ENCODE measurements at places on chromosomes 3 and 15.

DNA sequence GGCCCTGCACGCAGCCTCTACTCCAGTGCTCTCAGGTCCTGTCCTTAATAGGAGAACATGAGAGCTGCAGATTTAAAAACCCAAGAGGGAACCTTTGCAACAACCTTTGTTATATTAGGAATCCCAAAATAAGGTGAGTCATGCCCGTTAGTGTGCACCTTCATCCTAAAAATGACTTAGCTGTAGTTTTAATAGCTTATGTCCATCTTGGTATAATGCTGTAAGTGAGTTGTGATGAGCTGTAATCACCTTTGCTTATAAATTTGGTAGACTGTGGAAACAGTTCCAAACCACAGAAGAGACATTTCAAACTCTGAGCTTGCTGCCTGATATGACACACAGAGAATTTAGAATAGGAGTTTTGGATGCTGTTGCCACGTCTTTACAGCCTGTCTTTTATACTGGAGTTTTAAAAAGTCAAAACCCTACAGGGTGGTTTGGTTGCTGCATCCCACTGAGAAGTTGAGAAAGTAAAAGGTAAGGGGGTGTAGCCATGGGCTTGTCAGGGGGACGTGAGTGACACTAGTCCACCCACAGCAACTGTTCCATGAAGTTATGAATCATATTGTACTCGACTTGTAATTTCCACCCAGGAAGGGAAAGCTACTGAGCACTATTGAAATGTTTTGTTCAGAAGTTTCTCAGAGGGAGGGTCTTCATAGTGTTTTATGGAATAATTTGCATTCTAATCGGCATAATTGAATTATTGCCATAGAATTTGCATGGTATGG, 27.4 kb upstream of the CD47 start:
- no peak for DNase-seq

DNA sequence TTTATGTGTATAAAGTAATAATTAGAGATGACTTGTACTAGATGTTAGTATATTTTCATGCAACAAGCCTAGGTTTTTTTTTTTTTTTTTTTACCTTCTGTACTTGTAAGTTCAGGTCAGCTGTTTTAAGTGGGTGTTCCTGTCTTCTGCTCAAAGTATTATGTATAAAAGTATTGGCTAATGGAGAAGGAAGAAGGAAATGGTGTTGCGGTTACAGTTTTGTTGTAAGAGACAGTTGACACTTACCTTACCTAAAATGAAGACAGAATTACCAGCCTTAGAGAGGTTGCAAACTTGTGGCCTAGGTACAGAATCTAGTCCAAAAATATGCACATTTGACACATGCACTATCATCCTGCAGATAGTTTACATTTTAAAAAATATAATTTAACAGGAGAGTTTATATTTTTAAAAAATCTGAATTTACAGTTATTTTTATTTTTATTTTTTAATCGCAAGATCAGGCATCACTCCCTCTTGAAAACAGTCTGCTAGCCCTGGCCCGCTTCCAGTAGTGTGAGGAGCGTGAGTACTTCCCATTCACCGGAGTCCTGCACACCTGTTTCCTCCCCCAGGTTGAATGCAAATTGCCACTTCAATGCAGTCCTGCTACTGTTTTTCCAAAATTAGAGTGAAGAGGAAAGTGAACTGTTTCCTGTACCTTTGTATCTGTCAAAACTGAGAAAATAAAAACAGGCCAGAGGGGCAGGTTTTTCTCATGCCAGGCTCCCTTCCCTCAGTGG, 224.3 kb upstream of the SOX2 start:
- no peak for DNase-seq

- no peak for DNase-seq
These were observed 990.4 kb downstream of the GBE1 start for GRCh38 chr3:80771085-80771484.

- no peak for DNase-seq
These were observed 27.8 kb downstream of the ALPK3 start for GRCh38 chr15:84844964-84845363.

GRCh38 chr3:178546079-178546478, 9.8 kb downstream of the KCNMB2 start:
- no peak for DNase-seq

DNA sequence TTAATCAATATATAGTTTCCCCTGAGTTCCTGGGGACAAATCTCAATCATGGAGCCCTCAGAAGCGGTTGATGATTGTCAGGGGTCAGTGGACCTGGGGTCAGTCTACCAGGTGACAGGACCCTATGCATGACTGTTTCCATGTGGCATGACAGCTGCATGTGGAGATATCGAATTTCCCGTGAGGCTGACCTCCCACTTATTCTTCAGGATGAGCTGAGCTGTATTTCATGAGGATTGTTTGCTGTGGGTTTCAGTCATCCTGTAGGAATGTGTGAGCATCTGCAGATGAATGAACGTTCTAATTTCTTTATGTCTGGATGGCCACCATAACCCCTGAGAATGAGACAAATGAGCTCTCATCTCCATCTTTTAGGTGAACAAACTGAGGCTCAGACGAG, 93.0 kb upstream of the HES1 start:
- DNase-seq = no peak

- DNase-seq = no peak
These were observed 20.2 kb upstream of the PPM1L start for GRCh38 chr3:160735826-160736225.

GRCh38 chr15:88622605-88622975, 1.4 kb downstream of the AEN start:
- DNase-seq = no peak

DNA sequence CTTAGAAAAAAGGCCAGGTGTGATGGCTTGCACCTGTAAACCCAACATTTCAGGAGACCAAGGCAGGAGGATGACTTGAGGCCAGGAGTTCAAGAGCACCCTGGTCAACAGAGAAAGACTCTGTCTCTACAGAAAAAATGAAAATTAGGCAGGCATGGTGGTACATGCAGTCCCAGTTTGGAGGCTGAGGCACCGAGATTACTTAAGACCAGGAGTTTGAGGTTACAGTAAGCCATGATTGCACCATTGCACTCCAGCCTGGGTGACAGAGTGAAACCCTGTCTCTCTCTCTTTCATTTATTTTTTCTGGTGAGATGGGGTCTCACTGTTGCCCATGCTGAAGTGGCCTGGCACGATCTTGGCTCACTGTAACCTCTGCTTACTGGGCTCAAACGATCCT, 24.7 kb downstream of the IP6K1 start:
- no peak for DNase-seq

- DNase-seq = no peak
These were observed 66.2 kb upstream of the THSD4 start for GRCh38 chr15:71048913-71049675.

DNA sequence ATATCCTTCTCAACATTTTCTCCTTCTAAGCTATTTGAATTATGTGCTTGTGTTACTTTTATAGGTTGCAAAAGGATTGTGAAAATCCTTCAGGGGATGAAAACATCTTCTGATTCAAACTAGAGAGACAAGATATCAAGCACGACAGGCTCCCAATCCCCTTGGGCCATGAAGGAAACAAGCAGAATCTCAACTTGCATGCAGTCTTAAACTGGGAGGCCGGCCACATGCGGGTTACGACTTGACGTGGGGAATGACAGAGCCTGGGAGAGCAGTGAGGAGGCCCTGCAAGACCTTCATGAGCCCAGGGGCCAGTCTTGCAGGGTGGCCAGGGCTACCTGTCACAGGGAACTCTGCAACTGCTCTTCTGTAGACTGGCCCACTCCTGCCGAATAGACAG, 94.4 kb downstream of the SCN11A start:
- DNase-seq = no peak

DNA sequence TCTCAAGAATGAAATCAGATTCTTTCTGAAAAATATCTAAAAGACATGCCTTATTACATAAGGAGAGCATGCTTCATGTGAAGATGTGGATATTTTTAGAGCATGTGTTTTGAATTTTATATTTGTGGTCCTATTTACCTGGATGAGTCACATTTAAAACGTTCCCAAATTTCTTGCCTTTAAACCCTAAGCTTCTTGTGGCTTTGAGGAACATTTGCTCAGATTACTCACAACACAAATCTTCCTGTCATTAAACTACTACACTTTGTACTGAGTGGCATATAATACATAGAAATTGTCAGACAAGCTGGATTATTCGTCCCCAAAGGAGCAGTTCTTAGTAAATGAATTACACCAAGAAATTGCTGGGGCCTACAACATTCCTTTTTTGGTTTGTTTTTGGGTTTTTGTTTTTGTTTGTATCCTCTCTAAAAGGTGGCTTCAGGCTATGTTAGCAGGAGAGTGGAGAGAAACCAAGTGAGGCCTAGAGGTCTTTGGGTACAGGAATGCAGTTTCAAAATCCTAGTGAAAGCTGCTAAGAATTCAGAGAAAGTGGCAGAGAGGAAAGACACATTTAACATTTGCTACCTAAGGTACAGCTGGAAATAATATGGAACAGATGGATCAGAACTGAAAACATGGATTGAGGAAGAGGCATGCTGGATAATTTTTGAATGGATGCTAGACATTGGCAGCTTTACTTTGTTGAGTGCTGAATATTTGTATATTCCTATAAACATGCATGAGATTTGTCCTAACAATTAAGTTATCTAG, 128.1 kb downstream of the RPL22L1 start:
- DNase-seq = no peak

GRCh38 chr15:26807517-26808427, 34.9 kb upstream of the GABRB3 start:
- DNase-seq = no peak

GRCh38 chr15:59074607-59075006, 30.3 kb upstream of the CCNB2 start:
- no peak for DNase-seq

GRCh38 chr3:90016555-90016954, 909.1 kb downstream of the EPHA3 start:
- no peak for DNase-seq

DNA sequence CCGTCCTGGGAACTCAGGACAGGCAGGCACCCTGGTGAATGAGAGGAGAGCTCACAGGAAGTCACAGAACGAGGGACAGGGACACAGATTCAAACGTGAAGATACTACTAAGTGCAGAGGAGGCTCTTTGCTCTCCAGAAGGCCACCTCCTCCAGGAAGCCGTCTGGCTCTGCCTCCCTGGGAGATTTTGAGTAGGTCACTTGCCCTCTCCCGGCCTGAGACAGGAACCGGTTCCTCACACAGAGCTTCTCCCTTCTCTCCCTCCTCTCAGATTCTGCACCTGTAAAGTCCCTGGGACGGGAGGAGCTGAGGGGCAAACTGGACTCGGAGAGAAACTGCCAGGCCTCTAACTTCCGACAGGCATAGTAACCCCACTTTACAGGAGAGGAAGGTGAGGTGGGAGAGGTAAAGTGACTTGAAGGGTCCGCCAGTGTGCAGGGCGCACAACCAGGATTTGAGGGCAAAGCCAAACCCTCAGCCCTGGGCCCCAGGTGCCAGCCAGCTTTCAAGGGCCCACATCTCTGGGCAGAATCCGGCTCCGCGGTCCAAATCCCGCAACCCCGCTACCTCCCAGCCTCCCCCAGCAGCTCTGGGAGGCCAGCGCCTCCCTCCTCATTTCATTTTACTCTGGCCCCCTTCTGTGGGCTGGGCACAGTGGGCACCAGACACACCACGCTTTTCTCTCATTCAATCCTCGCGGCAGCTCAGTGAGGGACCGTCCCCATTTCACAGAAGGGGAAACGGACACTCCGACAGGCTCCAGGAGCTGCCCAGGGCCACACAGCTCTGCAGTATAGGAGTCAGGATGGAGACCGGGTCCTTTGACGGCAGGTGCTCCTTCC, 150.2 kb downstream of the SMAD6 start:
- no peak for DNase-seq

DNA sequence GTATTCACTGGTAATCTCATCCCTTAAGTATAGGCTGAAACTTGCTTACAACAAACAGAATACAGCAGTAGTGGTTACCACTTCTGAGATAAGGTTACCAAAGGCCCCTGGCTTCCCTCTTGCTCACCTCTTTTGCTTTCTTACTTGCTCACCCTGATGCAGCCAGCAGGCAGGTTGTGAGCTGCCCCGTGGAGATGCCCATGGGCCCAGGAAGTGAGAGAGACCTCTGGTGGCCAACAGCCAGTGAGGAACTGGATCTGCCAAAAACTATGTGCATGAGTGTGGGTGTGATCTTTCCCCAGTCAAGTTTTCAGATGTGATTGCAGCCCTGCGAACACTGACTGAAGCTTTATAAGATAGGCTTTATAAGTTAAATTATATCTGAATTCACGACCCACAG, 48.7 kb downstream of the NMNAT3 start:
- no peak for DNase-seq
